ENCODE measurements at places on chromosomes 1 and 21. TPM values are rescaled to one million over a fixed set of nuclear protein-coding genes. Genes with fewer than 3 reads are reported as not detected.

TNFRSF18 gene
- polyA plus RNA-seq, result not detected

SH3BGR gene
- not detected for polyA plus RNA-seq

LCE3D gene
- polyA plus RNA-seq, result not detected

S100A7A gene
- not detected for polyA plus RNA-seq

DNA sequence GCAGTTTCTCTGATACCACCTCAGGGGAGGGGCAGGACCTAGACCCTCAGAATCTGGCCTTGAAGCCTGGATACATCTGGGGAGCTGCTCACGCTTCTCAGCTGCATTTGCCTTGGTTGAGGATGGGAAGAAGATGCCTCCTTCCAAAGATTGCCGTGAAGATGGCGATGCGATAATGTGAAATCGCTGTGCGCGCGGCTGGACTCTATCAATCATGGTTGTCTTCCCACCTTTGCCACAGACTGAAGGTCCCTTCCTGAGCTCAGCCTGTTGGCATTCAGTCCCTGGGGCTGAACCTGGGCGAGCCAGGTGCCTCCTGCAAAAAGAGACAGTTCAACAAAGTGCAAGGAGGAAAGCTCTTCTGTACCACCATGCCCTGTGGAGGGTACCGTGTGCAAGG lies 114.4 kb upstream of the SLC45A1 start:
- peaks cover 33% of the 10 kb centered on the region for H3K4me1 ChIP-seq
- H3K27ac ChIP-seq, result no peak overlapping the region
- H3K4me3 ChIP-seq, result no peak overlapping the region
- no peak for DNase-seq
- no peaks in the 10 kb centered on the region for H3K36me3 ChIP-seq

DNA sequence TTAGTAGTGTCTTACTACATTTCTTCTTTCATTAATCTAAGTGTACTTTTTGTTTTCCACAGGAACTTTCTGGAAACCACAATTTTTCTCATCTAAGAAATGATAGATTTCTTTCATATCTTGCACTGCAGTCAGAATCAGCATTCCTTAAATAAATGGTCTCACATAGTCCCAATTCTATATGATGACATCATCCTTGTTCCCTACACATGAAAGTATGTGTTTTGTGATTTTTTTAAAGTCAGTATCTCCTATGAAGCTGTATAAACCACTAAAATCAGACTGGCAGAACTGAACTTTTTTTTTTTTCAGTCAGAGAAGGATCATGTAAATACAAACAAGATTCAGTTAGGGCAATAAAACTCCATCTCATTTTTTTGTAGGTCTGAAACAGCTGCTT lies 742.6 kb upstream of the CXADR start:
- H3K27me3 ChIP-seq, result no peaks in the 10 kb centered on the region
- DNase-seq, result no peak
- H3K4me1 ChIP-seq, result no peaks in the 10 kb centered on the region
- no peak overlapping the region for H3K4me3 ChIP-seq

GRCh38 chr1:64025051-64025450 lies 178.4 kb upstream of the UBE2U start:
- no peaks in the 10 kb centered on the region for H3K36me3 ChIP-seq
- no peak overlapping the region for H3K4me3 ChIP-seq
- H3K27ac ChIP-seq, result no peak overlapping the region
- DNase-seq, result no peak

DNA sequence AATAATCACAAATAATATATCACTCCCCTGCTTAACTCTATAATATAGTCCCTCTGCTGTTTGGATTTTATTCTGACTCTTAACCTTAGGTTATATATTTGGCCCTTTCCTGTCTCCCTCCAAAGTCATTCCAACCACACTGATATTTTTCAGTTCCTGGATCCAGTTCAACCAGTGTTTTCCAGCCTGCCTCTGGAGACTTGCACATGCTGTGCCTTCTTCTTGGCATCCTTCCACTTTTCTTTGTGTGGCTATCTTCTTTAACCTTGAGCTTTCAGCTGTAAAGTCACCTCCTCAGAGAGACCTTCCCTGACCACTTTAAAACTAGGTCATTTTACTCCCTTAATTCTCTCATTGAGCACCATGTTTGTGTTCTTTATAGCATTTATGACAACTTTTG lies 19.4 kb downstream of the CERS2 start:
- H3K27me3 ChIP-seq, result no peaks in the 10 kb centered on the region
- H3K27ac ChIP-seq, result peak overlapping the region; percentile 15
- no peak overlapping the region for H3K4me3 ChIP-seq
- H3K36me3 ChIP-seq, result peaks cover 79% of the 10 kb centered on the region
- DNase-seq, result no peak

- no peak overlapping the region for H3K4me3 ChIP-seq
- no peak for DNase-seq
- no peaks in the 10 kb centered on the region for H3K36me3 ChIP-seq
- H3K27me3 ChIP-seq, result no peaks in the 10 kb centered on the region
- no peak overlapping the region for H3K27ac ChIP-seq
Measured at GRCh38 chr1:55060133-55060999, 21.0 kb downstream of the PCSK9 start.

GRCh38 chr1:222124602-222125001 lies 382.7 kb upstream of the DUSP10 start:
- H3K4me1 ChIP-seq, result no peaks in the 10 kb centered on the region
- no peaks in the 10 kb centered on the region for H3K36me3 ChIP-seq
- no peaks in the 10 kb centered on the region for H3K27me3 ChIP-seq
- H3K27ac ChIP-seq, result no peak overlapping the region
- no peak overlapping the region for H3K4me3 ChIP-seq

DNA sequence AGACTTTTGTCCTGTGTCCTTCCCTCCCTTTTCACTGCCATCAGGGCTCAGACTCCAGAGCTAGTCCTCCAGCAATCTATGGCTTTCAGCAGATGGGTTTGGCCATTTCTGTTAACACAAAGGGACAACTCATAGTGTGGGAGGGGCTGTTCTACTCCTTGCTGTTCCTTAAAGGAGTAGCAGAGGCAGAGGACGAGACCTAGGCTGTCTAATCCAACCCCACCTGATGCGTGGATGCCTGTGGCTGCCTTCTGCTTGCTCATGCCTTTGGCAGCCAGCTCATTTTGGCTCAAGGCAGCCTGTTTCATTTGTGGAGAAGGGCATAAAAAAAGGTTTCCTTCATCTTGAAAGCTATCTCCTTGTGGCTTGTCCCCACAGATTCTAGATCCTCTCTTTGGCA lies 27.0 kb downstream of the MFSD2A start:
- DNase-seq, result no peak
- H3K4me3 ChIP-seq, result no peak overlapping the region
- no peaks in the 10 kb centered on the region for H3K27me3 ChIP-seq
- peaks cover 16% of the 10 kb centered on the region for H3K4me1 ChIP-seq
- no peaks in the 10 kb centered on the region for H3K36me3 ChIP-seq

All from CD14-positive monocyte (primary cell).